ENCODE measurements at places on chromosomes 3 and 15.

DNA sequence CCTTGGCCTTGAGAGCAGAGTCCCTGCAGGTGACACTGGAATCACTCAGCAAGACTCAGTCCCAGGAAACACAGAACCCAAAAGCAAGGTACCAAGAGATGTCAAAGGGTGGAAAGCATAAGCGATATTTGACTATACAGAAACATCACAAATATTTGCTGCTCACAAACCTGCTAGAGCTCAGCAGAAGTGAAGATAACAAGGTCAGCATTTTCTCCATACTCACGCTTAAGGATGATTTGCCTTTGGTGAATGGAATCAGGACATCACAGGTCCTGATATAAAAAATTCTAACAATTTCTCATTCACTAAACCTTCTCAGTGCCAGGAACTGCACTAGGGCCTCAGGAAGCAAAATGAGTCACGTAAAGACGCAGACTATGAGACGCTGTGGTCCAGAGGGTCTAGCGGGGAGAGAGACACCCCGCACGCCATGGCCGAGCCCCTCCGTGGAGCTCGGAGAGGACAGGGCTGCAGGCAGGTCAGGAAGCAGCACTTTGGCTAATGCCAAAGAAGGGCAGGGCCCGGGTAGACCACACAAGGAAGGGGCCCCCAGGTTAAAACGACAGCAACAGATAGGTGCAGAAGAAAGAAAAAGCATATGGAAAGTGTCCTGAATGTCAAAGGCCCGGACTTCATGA lies 10.7 kb downstream of the PCSK6 start:
- DNase-seq, result no peak
- no peak overlapping the region for H3K27ac ChIP-seq
- H3K4me3 ChIP-seq, result no peak overlapping the region

DNA sequence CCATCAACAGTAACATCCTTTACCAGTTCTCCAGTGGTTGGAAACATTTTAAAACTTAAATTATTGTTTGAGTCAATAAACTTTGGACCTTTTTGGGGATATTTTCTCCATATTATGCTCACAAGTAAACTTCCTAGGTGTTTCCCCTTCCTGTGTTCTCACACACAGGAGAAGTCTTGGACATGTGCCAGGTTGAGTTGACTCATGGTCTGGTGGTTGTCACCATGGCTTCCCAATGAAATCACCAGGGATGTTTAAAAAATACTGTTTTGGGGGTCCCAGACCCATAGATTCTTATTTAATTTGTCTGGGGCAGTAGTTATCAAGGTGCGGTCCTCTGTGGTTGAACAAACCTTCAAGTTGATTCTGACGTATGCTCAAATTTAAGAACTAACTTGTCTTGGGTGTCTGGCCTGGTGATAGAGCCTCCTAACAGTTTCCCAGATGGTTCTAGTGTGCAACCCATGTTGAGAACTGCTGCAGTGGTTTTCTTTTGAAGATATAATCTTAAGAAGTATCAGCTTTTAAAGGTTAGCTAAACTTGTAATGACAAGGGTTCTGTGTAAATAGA lies 291.8 kb downstream of the EDEM1 start:
- no peak for DNase-seq
- no peak overlapping the region for H3K27ac ChIP-seq
- no peak overlapping the region for H3K4me3 ChIP-seq

GRCh38 chr3:37580237-37580636 lies 281.4 kb upstream of the CTDSPL start:
- no peak overlapping the region for H3K4me3 ChIP-seq
- H3K27ac ChIP-seq, result no peak overlapping the region
- H3K36me3 ChIP-seq, result no peaks in the 10 kb centered on the region
- no peak for DNase-seq

DNA sequence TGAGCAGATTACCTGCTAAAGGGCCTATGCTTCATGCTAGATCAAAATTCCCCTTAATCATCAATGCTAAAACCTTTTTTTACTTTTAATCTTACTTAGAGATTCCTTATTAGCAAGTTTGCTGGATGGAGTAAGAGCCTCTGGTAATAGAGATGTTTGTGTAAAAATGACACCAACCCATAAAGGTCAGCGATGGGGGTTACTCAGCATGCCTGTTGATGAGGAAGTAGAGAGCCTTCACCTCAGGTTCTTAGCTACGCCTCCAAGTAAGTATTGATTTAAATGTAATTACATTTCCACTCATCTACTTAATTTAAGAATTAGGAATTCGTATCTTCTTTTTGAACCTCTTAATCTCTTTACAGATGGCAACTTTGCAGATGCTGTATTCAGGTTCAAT lies 38.8 kb downstream of the DNAJC13 start:
- no peaks in the 10 kb centered on the region for H3K27me3 ChIP-seq
- H3K4me3 ChIP-seq, result no peak overlapping the region
- peaks cover 31% of the 10 kb centered on the region for H3K36me3 ChIP-seq
- DNase-seq, result no peak
- H3K27ac ChIP-seq, result no peak overlapping the region

DNA sequence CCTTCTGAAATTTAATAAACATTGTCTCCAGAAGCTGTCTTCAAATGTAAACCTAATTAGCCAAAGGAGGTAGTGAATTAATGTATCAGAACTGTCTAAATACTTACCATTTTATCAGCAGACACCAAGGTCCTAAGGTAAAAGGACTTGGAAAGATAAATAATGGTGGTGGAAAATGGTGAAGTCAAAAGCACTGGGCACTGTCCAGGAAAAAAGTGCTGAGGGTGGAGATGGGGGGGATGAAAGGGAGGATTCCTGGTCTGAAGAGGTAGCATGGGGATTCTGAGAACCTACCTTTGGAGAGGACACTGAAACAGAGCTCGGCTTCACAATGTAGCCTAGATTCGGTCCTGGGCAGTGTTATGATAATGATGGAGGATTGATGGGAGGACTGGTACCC lies 149.0 kb upstream of the DPH6 start:
- peaks cover 5% of the 10 kb centered on the region for H3K27me3 ChIP-seq
- H3K4me1 ChIP-seq, result no peaks in the 10 kb centered on the region
- H3K36me3 ChIP-seq, result no peaks in the 10 kb centered on the region
- H3K4me3 ChIP-seq, result no peak overlapping the region
- DNase-seq, result no peak
- H3K27ac ChIP-seq, result no peak overlapping the region

- H3K36me3 ChIP-seq, result peaks cover 5% of the 10 kb centered on the region
- H3K4me1 ChIP-seq, result peaks cover 50% of the 10 kb centered on the region
- no peaks in the 10 kb centered on the region for H3K27me3 ChIP-seq
- H3K27ac ChIP-seq, result peak overlapping the region; percentile 93
- H3K4me3 ChIP-seq, result peak overlapping the region; percentile 77
Measured at GRCh38 chr15:90187257-90187868, 13.8 kb upstream of the SEMA4B start.

DNA sequence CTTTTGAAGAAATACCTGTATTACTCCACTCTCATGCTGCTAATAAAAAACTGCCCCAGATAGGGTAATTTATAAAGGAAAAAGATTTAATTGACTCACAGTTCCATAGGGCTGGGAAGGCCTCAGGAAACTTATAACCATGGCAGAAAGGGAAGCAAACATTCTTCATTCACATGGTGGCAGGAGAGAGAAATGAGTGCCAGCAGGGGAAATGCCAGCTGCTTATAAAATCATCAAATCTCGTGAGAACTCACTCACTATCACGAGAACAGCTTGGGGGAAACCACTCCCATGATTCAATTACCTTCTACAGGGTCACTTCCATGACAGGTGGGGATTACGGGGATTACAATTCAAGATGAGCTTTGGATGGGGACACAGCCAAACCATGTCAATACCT lies 18.7 kb downstream of the MFSD1 start:
- no peak overlapping the region for H3K27ac ChIP-seq
- H3K36me3 ChIP-seq, result peaks cover 43% of the 10 kb centered on the region
- H3K4me3 ChIP-seq, result no peak overlapping the region
- no peak for DNase-seq
- no peaks in the 10 kb centered on the region for H3K27me3 ChIP-seq
- H3K4me1 ChIP-seq, result peaks cover 8% of the 10 kb centered on the region

- H3K4me3 ChIP-seq, result no peak overlapping the region
- peaks cover 35% of the 10 kb centered on the region for H3K27me3 ChIP-seq
- no peaks in the 10 kb centered on the region for H3K4me1 ChIP-seq
- no peak for DNase-seq
Measured at GRCh38 chr3:100682056-100682853, 27.0 kb upstream of the TFG start.

GRCh38 chr3:128367221-128367620 lies 99.5 kb downstream of the DNAJB8 start:
- no peak overlapping the region for H3K4me3 ChIP-seq
- H3K36me3 ChIP-seq, result peaks cover 7% of the 10 kb centered on the region
- no peak for DNase-seq
- peaks cover 25% of the 10 kb centered on the region for H3K4me1 ChIP-seq
- no peak overlapping the region for H3K27ac ChIP-seq

DNA sequence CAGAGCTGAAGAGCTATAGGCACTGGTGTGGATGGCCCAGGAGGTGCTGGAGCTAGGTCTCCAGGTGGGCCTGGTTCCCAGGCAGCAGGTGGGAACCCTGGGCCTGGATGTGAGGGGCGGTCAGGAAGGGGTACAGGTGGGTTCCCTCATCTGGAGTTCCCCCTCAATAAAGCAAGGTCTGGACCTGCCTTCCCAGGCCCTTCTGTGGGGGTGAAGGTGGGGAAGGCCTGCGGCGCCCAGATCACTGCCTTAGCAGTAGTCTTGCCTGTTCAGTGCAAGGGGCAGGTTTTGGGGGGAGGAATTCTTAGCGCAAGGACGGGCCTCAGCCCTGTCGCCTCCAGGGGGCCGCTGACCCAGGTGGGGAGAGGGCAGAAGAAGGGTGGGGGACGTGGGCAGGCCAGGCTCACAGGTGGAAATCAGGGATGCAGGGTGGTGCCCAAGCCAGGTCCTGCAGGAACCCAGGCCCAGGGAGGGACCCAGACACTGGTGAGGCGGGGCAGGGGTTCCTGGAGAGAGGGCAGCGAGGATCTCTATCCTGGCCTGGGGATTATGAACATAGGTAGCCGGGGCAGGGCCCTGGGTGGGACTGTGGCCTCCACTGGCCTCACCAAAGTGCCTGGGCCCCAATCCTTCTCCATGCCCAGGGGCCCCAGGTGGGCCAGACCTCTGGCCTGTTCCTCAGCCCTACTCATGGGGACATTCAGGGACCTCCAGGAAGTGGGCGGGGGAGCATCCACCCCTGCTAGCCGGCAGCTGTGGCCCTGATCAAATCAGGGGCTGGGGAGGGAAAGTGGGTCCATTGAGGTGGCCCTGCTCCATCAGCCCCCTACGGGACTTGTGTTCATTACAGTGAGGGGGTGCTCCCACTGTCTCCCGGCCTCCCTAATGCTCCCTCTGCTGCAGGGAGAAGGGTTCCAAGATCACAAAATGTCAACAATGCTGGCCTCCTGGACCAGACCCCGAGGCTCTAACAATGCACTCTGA lies 25.3 kb downstream of the HDAC11 start:
- peaks cover 10% of the 10 kb centered on the region for H3K27me3 ChIP-seq
- no peak overlapping the region for H3K4me3 ChIP-seq
- no peak overlapping the region for H3K27ac ChIP-seq
